ENCODE measurements at places on chromosomes 1 and 21. TPM values are rescaled to one million over a fixed set of nuclear protein-coding genes. Genes with fewer than 3 reads are reported as not detected.

DNA sequence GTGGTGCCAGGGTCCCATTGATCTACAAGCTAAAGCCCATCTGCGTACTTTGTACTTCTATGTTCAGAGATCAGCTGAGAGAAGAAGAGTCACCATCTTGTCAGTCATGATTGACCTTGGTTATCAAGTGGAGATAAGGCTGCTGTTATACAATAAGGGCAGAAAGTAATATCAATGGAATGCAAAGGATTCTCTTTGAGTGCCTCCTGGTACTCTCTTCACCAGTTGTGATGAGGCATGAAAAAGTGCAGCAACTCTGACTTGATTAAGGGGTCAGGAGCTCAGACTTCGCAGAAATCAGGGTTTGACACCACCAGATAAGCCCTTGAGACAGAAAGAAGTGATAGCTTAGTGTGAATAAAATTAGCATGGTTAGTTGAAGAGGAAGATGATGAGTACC, 25.7 kb upstream of the SYT14 start:
- DNase-seq = no peak

- no peak for DNase-seq
These were observed 186.5 kb upstream of the CSF3R start for GRCh38 chr1:36669262-36669661.

- DNase-seq = peak; percentile 45
These were observed 685 bp upstream of the VAMP4 start for GRCh38 chr1:171742577-171742922.

- DNase-seq = peak; percentile 51
These were observed 4.5 kb upstream of the DDR2 start for GRCh38 chr1:162627662-162628296.

Gene SV2A
- total RNA-seq = 0.20 TPM

DNA sequence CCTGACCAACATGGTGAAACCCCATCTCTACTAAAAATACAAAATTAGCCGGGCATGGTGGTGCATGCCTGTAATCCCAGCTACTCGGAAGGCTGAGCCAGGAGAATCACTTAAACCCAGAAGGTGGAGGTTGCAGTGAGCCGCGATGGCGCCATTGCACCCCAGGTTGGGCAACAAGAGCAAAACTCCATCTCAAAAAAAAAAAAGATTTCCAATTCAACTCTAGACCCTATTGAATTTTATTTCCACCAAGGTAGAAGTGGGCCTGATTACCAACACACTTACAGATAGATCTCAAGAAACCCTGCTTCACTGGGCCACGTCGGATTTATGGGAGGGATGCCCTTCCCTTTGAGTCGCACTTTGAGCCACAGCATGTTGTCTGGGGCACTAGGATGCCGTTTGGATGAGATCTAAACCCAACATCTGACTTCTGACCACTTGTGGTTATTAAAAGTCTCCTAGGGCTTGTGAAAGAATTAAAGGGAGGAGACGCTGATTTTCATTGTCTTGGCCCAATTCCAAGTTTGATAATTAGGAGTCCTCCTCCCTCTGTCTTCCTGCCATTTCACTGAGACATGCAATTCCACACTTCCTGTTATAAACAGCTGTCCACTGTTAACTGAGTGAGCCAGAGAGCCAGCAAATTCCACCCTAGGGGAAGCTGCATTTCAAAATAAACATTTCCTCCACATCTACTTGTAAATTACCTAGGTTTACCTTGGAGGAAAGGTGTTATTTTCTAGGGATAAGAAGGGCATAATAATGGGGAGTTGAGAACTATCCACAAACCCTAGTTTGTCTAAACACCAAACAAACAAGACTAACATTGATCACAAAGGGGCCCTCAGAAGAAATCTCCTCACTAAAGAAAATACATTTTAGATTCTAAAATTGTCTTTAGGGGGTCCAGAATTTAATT, 5.2 kb upstream of the RERE start:
- DNase-seq = peak; percentile 64

Gene SCAF4
- total RNA-seq = 52.2 TPM

DNA sequence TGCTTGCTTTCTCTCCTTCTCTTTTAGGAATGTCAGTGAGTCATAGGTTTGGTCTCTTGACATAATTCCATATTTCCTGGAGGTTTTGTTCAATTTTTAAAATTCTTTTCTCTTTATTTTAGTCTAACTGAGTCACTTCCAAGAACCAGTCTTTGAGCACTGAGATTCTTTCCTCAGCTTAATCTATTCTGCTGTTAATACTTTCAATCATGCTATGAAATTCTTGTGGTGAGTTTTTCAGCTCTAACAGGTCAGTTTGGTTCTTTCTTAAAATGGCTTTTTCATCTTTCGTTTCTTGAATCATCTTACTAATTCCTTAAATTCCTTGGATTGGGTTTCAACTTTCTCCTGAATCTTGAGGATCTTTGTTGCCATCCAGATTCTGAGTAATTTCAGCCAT, 321.0 kb downstream of the PTBP2 start:
- no peak for DNase-seq

DNA sequence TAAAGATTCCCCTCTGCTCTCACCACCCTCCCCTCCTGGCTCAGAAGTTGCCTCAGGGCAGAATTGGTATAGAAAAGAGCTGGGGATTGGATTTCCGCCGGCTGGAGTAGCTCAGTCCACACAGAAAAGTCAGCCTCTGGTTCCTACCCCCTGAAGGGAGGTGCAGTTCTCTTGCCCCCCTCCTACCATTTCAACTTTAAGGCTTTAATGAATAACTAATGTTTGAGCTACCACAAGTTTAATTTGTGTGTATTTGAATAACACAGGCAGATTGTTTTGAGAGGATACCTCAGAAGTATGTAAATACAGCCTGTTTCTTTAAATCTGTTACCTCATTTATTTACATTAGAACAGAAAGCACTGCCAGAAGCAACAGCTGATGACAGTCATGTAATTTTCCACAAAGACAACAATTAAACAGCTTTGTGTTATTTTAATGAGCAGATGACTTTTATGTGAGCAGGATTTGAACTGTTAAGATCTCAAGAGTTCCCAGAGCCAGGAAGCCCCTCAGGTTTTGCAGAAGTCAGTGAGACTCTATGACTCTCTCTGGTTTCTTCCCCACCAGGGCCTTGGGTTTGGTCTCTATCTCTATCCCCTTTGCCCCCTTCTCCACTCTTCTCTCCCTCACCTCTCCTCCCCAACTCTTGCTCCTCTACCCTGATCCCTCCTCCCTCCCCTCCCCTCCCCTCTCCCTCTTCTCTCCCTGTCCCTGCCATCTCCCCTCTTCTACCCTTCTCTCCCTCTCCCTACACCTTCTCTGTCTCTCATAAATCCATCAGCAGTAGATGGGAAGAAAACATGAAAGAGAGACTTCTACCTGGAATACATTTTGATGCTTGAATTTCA, 26.3 kb downstream of the DUSP10 start:
- no peak for DNase-seq

- no peak for DNase-seq
These were observed 6.9 kb downstream of the FMO2 start for GRCh38 chr1:171191992-171192391.

DNA sequence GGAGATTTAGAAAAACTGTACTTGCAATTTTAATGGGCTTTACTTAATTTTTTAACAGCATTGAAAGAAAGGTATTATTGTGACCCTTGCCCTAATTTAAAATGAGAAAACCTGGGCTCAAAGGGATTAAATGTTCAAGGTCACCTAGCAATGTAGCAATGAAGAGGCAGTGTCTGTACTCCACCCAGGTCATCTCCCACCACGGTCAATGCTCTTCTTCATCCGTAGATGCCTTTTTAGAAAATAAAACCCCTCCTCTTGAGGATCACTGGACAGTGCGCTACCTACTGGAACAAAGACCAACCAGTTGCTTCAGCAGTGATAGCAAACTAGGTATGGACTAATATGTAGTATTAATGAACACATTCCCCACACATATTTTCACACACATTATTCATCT, 29.8 kb upstream of the HAO2 start:
- DNase-seq = no peak

DNA sequence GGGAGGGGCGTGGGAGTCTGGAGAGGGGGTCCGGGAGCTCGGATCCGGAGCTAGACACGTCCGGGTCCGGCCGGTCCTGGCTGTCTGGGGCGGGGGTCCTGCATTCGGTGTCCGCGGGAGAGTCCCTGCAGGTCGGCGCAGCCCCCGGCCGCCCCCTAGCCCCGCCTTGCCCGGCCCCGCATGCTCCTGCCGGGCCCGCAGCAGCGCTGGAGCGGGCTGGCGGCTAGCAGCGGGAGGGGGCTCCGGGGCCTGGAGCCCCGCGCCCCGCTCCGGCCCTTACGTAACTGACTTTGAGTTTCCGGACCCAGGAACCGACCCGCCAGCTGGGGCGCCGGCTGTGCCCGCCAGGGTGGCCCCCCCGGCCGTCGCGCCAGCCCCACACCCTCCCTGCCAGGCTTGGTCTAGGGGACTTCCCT, 26.9 kb upstream of the EPB41 start:
- DNase-seq = peak; percentile 66

DNA sequence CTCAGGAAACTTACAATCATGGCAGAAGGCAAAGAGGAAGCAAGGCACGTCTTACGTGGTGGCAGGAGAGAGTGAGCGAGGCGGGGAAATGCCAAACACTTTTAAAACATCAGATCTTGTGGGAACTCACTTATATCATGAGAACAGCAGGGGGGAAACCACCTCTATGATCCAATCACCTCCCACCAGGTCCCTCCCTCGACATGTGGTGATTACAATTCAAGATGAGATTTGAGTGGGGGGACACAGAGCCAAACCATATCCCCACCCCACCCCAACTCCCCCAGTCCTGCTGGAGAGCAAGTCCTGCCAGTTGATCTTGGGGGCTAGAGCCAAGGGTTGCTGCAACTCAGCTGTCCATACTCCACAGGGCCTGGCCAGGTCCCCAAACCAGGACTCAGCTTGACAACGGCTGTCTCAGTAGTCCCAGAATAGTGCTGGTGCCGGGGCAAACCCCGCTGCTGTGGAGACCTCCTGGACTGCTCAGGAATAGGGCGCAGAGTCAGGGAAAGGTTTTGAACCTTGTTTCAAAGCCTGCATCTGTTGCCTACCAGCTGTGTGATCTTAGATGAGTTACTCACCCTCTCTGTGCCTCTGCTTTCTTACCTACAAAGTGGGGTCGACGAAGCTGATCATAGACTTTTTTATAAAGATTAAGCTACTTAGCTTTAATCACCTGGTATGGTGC, 79.5 kb downstream of the STUM start:
- no peak for DNase-seq

- no peak for DNase-seq
These were observed 6.0 kb downstream of the TXNIP start for GRCh38 chr1:145990249-145990855.

DNA sequence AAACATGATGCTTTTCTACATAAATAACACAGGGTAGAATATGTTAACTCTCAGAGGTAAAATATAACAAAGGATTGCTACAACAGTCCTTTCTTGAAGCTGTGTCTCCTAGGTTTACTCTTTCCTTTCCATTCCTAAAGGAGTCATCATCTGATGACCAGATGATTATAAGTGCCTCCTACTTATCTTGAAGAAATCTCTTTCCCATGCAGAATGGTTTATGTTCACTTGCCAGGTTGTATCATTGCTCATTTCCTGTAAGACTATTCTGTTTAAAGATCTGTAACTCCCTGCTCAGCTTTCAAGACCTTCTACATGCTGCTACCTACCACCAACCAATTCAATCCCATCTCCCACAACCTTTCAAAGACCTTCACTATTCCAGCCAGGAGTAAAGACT, 51.5 kb upstream of the PTCH2 start:
- DNase-seq = no peak

- no peak for DNase-seq
These were observed 4.0 kb upstream of the CSF3R start for GRCh38 chr1:36486439-36487335.

Gene GUCA2A
- total RNA-seq = not detected

Gene SLC9C2
- total RNA-seq = not detected

Data from K562 (cell line).